GM20000 (cell line): ENCODE measurements at places on chromosomes 4 and X.

GRCh38 chr4:167842487-167842886 is 249.8 kb upstream of the ANXA10 start:
- no peak for DNase-seq

DNA sequence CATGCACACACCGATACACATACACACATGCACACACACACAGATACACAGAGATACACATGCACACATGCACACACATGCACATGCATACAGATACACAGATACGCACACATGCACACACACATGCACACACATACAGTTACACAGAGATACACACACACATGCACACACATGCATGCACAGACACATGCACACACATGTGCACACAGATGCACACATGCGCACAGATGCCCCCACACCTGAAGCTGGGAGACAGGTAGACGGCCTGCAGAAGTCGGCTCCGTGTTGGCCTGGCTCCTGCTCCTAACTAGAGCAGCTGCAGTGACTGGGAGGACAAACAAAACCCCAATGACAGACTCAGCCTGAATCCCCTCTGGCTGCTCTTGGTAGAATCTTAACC is 46.8 kb downstream of the PSAPL1 start:
- DNase-seq = no peak

- peak; percentile 47 for DNase-seq
These were observed 7.2 kb upstream of the MAGIX start for GRCh38 chrX:49155243-49155899.

- DNase-seq = no peak
These were observed 331.5 kb upstream of the EMCN start for GRCh38 chr4:100849319-100849718.

GRCh38 chrX:119735467-119735866 is 22.9 kb upstream of the SOWAHD start:
- no peak for DNase-seq

- no peak for DNase-seq
These were observed 527.7 kb upstream of the MAGEB2 start for GRCh38 chrX:29687687-29688086.

DNA sequence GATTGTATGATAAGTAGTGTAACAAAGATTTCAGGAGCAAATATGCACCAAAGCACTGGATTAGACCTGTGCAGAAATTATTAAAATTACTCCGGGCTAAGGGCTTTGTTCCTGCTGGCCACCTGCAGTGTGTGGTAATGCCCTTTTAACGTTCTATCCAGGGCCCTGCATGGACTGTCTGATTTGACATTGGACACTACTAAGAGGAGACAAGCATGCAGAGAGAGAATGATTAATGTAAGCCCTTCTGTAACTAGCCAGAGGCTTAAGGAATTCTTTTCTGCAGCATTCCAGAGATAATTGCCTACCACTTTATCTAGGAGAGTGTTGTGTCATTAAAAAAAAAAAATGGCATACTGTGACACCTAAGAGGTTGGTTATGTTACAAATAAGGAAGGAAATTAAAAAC is 117.0 kb downstream of the PCDH7 start:
- no peak for DNase-seq

DNA sequence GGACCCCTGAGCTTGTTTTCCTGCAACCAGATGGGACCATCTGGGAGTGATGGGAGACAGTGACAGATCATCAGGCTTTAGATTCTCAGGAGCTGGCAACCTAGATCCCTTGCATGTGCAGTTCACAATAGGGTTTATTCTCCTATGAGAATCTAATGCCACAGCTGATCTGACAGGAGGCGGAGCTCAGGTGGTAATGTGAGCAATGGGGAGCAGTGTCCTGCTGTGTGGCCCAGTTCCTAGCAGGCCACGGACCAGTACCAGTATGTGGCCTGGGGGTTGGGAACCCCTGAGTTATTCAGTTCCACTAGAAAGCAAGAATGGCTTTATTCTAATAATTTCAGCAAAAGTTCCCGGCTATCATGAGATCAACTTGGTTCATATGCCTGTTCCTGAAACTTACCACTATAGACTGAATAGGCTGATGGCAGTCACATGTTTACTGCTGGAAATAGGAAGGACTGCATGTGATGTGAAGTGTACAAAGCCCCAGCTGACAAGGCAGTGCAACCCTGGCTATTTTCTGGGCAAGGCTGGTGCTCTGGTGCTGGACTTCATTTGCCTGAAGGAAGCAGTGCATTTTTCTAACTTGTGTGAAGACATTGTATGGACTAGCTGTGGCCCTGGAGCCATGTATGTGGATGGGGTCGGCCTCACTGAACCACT is 107.2 kb downstream of the SPRY1 start:
- DNase-seq = no peak

DNA sequence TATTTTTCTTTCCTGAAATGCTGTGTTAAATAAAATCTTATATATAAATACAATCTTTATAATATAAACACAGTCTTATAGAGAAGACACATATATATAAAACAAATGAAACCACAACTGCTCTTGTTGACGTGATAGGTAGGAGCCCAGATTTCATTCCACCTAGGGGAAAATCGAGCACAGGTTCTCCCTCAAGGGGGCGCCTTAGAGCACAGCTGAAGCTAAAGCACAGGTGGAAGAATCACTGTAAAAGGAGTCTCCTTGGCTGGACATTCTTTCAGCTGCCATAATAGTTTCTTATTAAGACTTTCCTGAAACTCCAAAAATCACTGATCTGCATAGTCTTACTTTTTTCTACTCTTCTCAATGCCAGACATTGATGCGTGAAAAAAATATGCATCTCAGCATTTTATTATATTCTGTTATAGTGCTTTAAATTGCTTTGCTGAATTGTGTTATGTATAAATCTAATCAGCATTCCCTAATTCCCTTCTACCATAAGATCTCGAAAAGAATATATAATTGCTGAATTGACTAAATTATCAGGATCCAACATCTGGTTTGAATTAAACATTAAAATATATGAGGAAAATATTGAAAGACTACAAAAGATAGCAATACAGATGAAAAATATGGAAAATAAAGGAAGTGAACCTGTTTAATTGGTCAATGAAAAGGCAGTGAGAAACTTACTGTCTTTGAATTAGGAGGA is 25.5 kb upstream of the RXFP1 start:
- peak; percentile 40 for DNase-seq
